MV-4-11 (cell line): ENCODE measurements at places on chromosomes 2 and 18.
A peak's percentile ranks its signal among the peaks of the same experiment; 100 is the strongest.

- no peak for DNase-seq
Measured at GRCh38 chr2:130370490-130370889, 14.6 kb downstream of the PTPN18 start.

DNA sequence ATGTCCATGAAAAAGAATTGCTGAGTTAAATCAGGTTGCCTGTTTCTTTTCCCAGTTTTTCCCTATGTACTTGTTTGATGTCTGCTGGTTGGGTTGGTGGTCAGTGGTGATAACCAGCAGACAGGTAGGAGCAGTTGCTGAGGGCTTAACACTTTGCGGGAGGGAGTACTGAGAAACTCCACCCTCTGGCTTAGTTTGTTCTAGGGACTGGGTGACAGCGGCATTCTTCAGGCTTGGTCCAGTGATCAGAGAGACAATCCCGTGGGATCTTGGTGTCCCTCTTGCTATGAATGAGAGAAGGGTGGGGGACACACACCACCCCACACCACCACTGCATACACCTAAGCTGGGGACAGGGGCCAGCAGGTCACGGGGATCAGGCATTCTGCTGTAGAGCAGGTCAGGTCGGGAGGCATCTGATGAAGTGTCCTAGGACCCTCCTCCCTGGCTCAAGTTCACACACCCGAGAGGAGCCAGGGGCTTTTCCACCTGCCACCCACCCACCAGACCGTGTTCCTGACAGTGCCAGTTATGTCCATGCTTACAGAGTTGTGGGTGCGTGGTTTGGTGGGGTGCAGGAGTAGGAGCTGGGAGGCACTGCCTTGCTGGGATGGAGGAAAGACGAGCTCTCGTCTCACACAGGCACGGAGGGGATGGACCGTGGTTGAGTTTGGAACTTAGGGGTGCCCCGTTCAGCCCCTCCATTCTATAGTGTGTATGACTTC, 21.3 kb upstream of the ALLC start:
- no peak for DNase-seq

DNA sequence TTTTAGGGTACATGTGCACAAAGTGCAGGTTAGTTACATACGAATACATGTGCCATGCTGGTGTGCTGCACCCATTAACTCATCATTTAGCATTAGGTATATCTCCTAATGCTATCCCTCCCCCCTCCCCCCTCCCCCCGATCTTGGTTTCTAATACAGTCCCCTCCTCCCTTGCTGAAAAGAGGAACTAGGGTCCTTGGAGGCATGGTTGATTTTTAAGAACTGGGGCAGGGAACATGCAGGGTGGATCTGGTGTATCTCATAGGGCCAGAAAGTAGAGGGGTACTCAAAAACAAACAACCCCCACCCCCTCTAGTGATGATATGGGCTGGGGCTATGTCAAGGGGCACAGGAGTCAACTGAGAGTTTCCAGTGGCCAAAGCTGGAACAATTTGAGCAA, 153.4 kb downstream of the UBR3 start:
- DNase-seq: peak; percentile 35

DNA sequence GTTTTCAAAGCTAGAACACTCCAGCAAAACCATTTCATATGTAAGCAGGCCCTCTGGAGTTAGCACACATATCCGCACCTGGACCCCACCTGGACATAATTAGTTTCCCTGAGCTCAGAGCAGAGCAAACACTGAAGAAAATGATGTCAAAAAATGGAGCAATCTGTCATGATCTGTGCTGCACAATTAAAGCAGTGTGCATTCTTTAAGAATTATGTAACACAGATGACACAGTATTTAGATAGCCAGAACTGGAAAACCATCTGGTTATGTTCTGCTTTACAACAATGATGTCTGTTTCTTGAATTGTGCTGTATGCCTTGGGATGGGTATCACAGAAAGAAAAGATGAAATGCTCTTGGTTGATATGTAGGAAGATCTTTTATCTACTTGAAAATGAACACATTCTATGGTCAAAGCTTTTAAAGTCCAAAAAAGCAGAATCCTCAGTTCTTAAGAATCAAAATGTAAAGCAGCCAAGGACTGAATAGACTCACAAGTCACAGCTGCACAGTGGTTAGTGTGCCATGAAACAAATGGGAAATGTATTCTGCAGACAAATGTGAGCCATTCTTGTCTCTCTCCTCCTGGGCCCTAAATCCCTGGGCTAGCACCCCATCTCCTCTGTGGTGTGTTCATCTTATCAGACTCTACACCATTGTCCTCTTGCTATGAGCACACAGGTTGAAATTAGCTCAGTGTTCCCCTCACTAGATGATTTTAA, 36.8 kb downstream of the HRH4 start:
- no peak for DNase-seq

DNA sequence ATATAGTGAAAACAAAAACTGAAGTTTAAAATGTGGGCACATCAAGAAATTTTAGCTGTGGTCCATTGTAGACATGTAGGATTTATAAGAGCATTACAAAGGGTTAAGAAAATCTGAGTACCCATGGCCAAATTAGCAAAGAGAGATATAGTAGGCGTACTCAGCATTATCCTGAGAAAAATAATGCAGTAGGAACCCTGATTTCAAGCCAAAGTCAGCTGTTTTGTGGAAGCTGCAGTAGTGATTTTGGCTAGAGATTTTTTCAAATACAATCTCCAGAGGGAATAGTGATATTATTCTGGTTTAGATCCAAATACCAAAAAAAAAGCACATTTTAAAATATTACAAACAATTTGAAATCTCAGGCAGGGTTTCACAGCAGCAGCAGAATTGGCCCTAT, 450.9 kb downstream of the FBXO15 start:
- no peak for DNase-seq

DNA sequence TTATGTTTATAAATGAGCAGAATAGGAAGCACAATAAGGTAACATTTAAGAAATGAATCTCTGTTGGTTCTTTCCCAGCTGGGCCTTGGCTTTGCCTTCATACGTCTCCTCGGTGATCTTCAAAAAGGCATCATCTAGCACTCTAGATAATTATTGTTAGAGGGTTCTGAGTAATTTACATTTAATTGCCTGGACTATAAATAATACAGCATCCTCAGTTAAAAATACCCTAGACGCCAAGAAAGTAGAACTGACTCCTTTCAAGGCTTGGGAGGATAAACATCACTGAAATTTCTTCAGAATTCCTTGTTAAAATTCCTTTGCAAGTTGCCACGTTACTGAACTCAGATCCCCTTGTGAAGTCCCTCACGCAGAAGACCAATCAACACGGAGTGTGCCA, 199.7 kb upstream of the BOD1L2 start:
- no peak for DNase-seq

DNA sequence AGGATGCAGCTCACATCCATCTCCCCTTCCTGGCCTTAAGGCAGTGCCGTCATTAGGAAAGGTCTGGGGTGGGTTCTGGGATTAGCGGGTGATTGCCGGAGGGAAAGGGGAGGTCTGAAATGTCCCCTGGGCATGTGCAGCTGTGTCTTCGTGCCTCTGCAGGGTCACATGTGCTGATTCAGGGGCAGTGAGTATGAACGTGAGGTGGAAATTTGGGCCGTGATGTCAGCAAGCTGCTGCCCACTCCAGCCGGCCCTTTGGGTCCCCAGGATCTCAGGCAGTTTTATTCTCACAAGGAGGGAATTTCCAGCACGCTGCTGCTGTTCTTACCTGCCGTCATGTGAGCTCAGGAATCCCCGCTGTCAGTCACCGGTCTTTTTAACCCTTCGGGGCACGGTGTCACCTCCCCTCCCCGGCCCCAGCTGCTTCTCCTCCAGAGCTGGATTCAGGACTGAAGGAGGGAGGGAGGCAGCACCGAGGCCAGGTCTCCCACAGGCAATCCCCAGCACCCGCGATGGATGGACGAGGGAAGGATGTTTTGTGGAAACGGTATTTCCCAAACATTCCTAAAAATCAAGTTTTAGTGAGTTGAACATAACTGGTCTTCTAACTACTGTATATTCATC, 23.5 kb downstream of the GPR35 start:
- no peak for DNase-seq

- DNase-seq: no peak
Measured at GRCh38 chr2:29655391-29656086, 265.8 kb downstream of the ALK start.

- no peak for DNase-seq
Measured at GRCh38 chr2:222160944-222161343, 137.9 kb downstream of the PAX3 start.

GRCh38 chr18:11980494-11981191, 664 bp upstream of the IMPA2 start:
- peak; percentile 97 for DNase-seq
